B cell (primary cell): ENCODE measurements at places on chromosomes 4 and X. TPM values are rescaled to one million over a fixed set of nuclear protein-coding genes. Genes with fewer than 3 reads are reported as not detected.

- no peaks in the 10 kb centered on the region for H3K36me3 ChIP-seq
- no peak overlapping the region for H3K4me3 ChIP-seq
- no peaks in the 10 kb centered on the region for H3K27me3 ChIP-seq
- no peak for DNase-seq
- no peaks in the 10 kb centered on the region for H3K4me1 ChIP-seq
Observed at GRCh38 chr4:74084984-74085383, 14.0 kb downstream of the CXCL2 start.

GRCh38 chr4:26061248-26061986, 147.4 kb downstream of the SMIM20 start:
- H3K36me3 ChIP-seq = no peaks in the 10 kb centered on the region
- H3K4me1 ChIP-seq = no peaks in the 10 kb centered on the region
- H3K27ac ChIP-seq = no peak overlapping the region
- H3K4me3 ChIP-seq = no peak overlapping the region

DNA sequence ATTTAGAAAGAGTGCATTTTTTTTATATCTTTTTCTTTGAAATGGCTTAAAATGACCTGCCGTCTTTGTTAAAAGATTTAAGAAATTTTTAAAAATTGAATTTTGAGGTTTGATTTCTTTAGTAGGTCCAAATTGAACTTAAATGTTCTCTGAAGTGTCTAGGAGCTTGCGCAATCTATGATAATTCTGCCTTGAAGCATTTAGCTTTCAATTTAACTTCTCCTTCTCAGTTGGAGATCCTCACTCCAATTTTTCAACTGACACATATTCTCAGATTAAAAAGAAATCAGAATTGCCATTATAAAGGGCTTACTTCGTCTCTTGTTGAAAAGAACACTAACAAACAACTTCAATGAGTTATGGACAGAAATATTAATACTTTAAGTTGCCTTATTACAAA, 273.5 kb downstream of the TMA16 start:
- H3K4me3 ChIP-seq = no peak overlapping the region
- H3K27me3 ChIP-seq = no peaks in the 10 kb centered on the region
- no peak overlapping the region for H3K27ac ChIP-seq
- DNase-seq = no peak
- H3K4me1 ChIP-seq = no peaks in the 10 kb centered on the region

The GAGE12H gene
- not detected in 2 replicates for total RNA-seq

- H3K27me3 ChIP-seq = no peaks in the 10 kb centered on the region
- no peaks in the 10 kb centered on the region for H3K4me1 ChIP-seq
- no peak overlapping the region for H3K27ac ChIP-seq
- DNase-seq = no peak
- H3K36me3 ChIP-seq = no peaks in the 10 kb centered on the region
- H3K4me3 ChIP-seq = no peak overlapping the region
Observed at GRCh38 chr4:148380291-148380690, 61.9 kb downstream of the NR3C2 start.

The CPLX1 gene
- total RNA-seq = not detected in 2 replicates

- no peak overlapping the region for H3K4me3 ChIP-seq
- no peak for DNase-seq
- H3K27ac ChIP-seq = no peak overlapping the region
- H3K27me3 ChIP-seq = no peaks in the 10 kb centered on the region
- no peaks in the 10 kb centered on the region for H3K36me3 ChIP-seq
Observed at GRCh38 chrX:109926743-109927662, 75.9 kb upstream of the TMEM164 start.

The STOX2 gene
- not detected in 2 replicates for total RNA-seq

The SMARCA1 gene
- 0.39 and 0.73 TPM in 2 replicates for total RNA-seq

GRCh38 chr4:184014301-184014700, 109.2 kb downstream of the STOX2 start:
- no peak overlapping the region for H3K4me3 ChIP-seq
- H3K4me1 ChIP-seq = no peaks in the 10 kb centered on the region
- DNase-seq = no peak
- no peaks in the 10 kb centered on the region for H3K36me3 ChIP-seq
- no peak overlapping the region for H3K27ac ChIP-seq
- no peaks in the 10 kb centered on the region for H3K27me3 ChIP-seq

DNA sequence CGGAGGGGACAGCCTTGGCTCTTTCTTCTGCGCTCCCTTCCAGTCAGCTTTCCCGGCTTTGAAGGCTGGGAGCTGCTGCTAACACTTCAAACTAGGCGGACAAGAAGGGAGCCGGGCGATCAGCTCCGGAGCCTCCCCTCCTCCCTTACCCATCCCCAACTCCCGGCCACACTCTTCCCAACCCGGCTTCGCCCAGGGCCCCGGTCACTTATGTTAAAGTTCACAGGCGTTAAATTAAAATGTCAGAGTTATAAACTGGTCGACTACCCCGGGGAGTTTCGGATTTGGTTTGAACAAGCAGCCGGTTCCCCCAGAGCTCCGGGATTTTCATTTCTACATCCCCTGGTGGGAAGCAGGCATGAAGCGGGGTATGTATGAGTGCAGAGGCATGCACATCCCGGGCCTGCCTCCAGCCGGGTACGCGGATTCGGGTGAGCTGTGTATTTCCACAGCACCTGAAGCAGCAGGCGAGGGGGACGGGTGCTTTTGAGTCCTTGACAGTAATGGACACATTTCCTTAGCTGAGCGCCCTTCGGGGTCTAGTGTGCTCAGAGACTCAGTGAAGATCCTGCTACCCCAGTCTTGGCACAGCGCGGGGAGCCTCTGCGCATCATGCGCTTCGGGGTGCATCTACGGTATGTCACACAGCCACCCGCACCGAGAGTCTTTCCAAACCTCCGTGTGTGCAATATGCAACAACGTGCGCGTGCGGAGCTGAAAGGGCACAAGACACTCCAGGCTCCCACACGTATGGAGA, 880 bp downstream of the UNC5C start:
- H3K27ac ChIP-seq = no peak overlapping the region
- no peak overlapping the region for H3K4me3 ChIP-seq

DNA sequence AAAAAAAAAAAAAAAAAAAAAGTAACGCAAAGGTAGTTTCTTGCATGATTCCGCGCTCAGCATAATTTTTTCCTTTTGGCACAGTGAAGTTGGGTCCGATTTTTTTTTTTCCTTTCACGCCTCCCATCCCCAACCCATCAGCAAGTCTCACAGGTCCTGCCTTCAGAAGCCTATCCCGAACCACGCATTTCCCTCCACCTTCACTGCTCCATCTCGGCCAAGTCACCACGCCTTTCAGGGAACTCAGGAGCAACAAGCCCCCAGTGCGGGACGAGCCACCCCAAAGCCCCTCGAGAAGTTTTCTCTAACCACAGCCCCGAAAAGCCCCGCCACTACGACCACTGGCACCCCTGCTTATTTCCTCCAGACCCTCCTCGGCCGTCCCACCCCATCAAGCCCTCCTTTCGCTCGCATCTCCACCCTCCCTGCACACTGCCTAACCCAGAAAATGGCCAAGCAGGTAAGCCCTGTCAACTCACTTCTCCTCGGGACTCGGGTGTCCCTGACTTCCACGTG, 1.0 kb downstream of the SLBP start:
- H3K36me3 ChIP-seq = peaks cover 5% of the 10 kb centered on the region
- peak overlapping the region; percentile 99 for H3K27ac ChIP-seq
- H3K27me3 ChIP-seq = no peaks in the 10 kb centered on the region

The ERAS gene
- total RNA-seq = not detected in 2 replicates

The NWD2 gene
- not detected in 2 replicates for total RNA-seq

The VCX gene
- total RNA-seq = not detected in 2 replicates

- H3K27me3 ChIP-seq = no peaks in the 10 kb centered on the region
- DNase-seq = no peak
- H3K36me3 ChIP-seq = no peaks in the 10 kb centered on the region
- no peak overlapping the region for H3K27ac ChIP-seq
- H3K4me3 ChIP-seq = no peak overlapping the region
Observed at GRCh38 chr4:129014566-129015509, 78.5 kb downstream of the SCLT1 start.

- DNase-seq = no peak
- H3K36me3 ChIP-seq = no peaks in the 10 kb centered on the region
- no peaks in the 10 kb centered on the region for H3K4me1 ChIP-seq
- H3K27ac ChIP-seq = no peak overlapping the region
Observed at GRCh38 chr4:73742490-73743160, 2.3 kb downstream of the CXCL8 start.

- H3K36me3 ChIP-seq = no peaks in the 10 kb centered on the region
- no peak for DNase-seq
- H3K4me1 ChIP-seq = peaks cover 7% of the 10 kb centered on the region
- no peaks in the 10 kb centered on the region for H3K27me3 ChIP-seq
- H3K4me3 ChIP-seq = no peak overlapping the region
Observed at GRCh38 chrX:68694435-68695205, 47.2 kb downstream of the STARD8 start.
